ENCODE measurements at places on chromosomes 2 and 18. TPM values are rescaled to one million over a fixed set of nuclear protein-coding genes. Genes with fewer than 3 reads are reported as not detected.

Gene STAT4
- 0.51 TPM for total RNA-seq

DNA sequence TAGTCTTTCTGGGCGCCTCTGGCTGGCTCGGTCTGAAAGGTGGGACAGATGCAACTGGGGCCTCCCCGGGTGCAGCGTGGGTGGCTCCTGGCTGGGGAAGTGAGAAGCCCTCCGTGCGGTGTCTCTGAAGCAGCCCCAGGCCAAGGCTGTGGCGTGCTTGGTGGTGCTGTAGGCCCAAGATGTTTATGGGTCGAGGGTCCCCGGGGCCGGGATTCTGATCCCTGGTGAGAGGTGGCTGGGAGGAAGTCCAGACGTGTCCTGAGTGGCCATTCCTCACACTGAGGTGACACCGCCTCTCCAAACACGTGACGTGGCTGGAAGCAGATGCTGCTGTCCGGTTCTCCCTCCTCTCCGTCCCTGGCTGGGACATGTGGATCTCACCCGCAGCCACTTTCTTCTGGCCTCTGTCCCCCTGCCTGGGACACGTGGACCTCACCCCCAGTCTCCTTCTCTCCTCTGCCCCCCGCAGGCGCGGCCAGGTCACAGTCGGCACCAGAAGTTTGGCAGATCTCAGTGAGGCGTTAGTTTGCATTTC lies 12.6 kb downstream of the RTP5 start:
- no peak for DNase-seq

DNA sequence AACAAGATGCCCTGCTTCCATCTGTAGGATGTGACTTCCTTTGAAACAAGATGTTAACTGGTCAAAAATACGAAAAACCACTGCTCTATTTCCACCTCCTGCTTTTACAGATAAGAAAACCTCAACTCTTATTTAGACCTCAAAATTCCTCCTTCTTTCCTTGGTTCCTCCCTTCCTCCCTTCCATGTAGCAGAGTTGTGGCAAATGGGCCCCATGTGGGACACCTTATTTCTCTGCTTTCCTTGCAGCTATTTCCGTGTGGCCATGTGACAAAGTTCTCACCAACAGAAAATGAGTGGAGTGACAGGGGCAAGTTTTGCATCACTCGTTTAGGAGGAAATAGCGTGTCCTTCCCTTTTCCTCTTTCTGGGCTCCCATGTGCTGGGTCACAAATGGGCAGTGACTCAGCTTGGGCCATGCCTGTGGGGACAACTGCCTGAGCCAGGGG lies 69.4 kb upstream of the SMAD2 start:
- DNase-seq: no peak

DNA sequence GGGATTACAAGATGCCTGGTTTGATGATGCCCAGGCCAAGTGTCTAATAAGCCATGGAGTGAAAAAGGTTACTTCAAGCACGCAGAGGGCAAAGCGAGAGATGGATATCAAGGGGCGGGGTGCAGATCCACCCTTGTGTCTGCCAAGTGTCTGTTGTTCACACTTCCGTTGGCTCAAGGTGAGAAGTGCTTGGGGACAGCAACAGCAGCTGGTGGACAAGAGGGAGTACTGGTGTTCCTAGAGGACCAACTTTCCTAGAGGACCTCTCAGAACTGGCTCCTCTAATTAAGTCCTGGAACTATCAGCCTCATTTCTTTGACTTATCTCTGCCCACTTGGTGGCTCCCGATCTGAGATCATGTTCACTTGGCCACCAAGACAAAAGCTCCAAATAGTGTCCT lies 299.1 kb downstream of the PRKCE start:
- DNase-seq: no peak

DNA sequence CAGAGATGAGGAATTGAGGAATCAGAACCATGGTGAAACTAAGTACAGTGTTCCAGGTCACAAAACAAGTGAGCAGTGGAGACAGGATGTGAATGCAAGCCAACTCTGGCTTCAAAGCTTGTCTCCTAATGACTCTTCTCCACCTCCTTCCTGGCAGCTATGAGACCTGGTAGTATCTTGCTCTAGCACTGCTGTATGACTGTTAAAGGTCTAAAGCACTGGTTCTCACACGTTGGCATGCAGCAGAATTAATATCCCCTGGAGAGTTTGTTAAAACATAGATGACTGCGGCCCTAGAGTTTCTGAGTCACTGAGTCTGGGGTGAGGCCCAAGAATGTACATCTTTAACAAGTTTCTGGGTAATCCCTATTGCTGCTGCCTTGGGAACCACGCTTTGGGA lies 63.3 kb downstream of the SUCLG1 start:
- DNase-seq: peak; percentile 17

DNA sequence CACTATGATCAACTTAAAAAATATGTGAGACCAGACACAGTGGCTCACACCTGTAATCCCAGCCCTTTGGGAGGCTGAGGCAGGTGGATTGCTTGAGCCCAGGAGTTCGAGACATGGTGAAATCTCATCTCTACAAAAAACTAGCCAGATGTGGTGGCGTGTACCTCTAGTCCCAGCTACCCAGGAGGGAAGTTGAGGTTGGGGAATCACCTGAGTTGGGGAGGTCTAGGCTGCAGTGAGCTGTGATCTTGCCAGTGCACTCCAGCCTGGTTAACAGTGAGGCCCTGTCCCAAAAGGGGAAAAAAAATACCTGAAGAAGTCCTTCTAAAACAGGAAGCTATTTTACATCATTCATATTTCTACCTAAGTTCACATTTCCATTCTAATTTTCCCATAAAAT lies 144.0 kb downstream of the EML6 start:
- no peak for DNase-seq

- DNase-seq: no peak
Measured at GRCh38 chr18:55444536-55444935, 143.5 kb downstream of the TCF4 start.

DNA sequence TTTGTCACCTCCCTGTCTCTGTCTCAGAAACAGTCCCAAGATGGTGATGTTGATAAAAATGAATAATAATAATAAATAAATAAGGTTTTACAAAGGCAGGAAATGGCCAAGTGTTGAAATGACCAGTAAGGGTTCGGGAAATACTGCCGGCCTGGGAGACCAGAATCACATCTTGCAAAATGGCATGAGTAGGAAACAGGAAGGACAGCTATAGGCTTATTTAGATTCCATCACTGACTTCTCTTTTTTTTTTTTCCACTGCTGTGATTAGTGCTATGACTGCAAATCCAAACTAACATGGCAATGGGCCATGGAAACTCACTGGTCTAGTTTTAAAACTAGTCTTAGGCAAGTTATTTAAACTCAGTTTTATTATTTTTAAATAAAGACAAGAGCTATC lies 60.6 kb downstream of the SCN1A start:
- DNase-seq: no peak

Gene BCL2
- 3.6 TPM for total RNA-seq

- no peak for DNase-seq
Measured at GRCh38 chr2:238164906-238165287, 6.1 kb downstream of the ERFE start.
